Hematopoietic multipotent progenitor cell treated with erythropoietin and hydrocortisone succinate and interleukin-3 and kit ligand, for 8 days (in vitro differentiated cells): ENCODE measurements at places on chromosomes 5 and 9.

DNA sequence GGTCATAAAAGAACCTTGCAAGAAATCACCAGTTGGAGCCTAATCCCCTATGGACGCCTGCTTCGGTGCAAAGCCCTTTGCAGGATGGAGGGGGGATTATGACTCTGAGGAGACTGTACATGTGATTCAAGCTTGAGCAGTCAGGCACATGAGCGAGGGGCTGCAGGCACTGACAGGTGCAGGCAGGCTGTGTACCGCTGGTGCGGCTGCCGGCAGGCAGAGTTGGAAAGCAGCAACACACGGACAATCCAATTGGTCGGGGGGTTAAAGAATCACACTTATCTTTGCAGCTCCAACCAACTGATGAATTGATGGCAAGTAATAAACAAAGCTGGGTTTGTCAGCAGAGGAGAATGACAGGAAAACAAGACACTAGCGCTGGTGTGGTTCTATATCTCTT, 5.7 kb downstream of the WHRN start:
- DNase-seq: no peak

DNA sequence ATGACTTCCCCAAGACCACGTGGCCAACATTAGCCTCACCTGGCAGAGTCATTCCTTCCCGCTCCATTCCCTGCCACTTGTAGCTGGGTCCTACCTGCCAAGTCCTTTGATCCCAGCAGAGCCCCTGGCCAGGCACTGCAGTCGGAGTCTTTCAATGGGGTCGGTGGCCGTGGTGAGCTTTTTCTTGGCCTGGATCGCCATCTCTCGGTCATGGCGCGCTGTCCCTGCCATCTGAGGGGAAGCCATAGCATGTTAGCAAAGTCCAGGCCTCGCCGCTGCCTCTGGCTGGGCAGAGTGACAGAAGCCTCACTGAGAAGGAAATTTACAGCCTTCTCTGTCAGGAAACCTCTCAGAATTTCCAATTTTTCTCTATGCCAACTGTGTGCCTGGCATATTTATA, 17.5 kb downstream of the CAPSL start:
- no peak for DNase-seq

DNA sequence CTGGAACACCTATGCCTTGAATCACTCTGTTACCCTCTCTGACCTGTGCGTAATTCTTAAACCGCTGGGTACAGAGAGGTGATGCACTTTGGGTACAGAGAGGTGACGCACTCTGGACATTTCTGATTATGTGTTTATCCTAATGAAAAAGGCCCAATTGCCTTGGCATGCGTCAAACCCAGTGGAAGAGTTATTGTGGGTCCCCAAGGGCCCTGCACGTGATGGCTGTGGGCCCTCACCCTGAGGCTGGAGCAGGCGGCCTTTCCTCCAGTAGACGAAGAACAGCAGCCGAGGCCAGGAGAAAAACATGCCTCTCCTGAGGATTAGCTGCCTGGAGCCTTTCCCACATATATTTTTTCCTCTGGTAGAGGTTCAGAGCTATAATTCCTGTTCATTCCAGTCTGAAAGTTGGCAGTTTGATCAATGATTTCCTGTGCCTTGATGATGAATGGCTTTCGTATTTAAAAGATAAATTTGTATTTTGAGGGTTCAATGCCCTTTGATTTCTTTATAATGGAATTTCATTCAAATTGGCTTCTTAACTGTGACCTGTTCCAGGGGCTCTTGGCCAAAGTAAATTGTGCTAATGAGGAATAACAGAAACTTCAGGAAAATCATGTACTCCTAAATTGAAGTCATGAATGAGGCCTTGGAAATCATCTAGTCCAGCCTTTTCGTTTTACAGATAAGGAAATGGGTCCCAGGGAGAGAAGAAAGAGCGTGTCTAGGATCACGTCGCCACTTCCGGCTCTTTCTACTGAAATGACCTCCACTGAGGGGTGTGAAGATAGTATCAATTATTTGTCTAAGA, 22.8 kb downstream of the ACER2 start:
- DNase-seq: no peak

- DNase-seq: no peak
These were observed 76.0 kb upstream of the PHYKPL start for GRCh38 chr5:178308541-178309092.

DNA sequence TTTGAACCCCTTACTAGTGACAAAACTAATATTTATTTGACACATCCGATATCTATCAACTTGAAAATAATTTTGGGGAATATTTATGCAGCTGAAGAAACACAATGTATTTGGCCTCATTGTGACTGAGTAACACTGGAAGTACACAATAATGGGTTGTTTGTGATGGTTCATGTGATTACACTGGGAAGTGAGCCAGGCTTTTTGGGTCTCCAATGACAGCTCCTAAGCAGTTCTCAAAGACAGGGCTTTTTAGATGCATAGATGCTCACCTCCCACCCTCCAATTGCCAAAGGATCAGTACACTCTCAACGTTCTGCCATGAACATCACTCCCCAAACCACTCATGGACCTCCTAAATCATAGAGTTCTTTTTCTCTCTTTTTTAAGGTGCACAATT, 170.0 kb downstream of the SLC24A2 start:
- no peak for DNase-seq

GRCh38 chr9:93064392-93065134, 6.1 kb downstream of the SUSD3 start:
- peak; percentile 56 for DNase-seq

DNA sequence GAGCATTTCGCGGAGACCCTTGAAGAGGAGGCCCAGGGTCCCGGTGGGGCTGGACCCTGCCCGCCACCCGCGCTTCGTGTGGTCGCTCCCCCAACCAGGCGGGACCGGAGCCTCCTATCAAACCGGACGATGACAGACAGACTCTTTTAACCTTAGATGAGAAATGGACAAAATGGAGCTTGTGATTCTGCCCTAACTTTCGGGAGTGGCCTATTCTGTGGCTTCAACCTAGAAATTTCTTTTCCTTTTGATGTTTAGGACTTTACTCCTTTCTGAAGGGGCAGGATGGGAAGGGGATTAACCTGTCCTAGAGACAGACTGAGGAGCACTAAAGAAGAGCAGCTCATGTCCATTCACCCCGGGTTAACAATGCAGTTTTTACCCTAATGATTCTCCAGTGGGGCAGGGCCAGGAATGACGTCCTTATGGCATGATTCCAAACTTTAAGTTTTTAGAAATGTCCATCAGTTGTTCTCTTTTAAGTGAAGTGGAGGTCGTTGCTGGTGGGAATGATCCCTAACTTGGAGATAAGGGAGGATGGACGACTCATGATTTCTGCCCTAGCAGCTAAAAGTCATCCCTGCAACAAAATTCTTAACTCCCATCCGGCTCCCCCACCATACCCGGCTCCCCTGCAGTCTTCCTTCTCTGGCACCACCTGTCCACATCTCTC, 1.0 kb downstream of the NIPSNAP3A start:
- peak; percentile 61 for DNase-seq
